ENCODE measurements at places on chromosomes 1 and 21. TPM values are rescaled to one million over a fixed set of nuclear protein-coding genes. Genes with fewer than 3 reads are reported as not detected.

The CFHR1 gene
- total RNA-seq = not detected

The KLHDC7A gene
- not detected for total RNA-seq

The KCNQ4 gene
- 0.45 TPM for total RNA-seq

The BACE2 gene
- total RNA-seq = 0.29 TPM

The ZNF436 gene
- 7.8 TPM for total RNA-seq

The SLC26A9 gene
- total RNA-seq = not detected

The GSTM5 gene
- not detected for total RNA-seq

The TMEM200B gene
- not detected for total RNA-seq

The TFAP2E gene
- 6.9 TPM for total RNA-seq

- no peak for DNase-seq
These were observed 33.2 kb downstream of the KCNK1 start for GRCh38 chr1:233647073-233647472.

DNA sequence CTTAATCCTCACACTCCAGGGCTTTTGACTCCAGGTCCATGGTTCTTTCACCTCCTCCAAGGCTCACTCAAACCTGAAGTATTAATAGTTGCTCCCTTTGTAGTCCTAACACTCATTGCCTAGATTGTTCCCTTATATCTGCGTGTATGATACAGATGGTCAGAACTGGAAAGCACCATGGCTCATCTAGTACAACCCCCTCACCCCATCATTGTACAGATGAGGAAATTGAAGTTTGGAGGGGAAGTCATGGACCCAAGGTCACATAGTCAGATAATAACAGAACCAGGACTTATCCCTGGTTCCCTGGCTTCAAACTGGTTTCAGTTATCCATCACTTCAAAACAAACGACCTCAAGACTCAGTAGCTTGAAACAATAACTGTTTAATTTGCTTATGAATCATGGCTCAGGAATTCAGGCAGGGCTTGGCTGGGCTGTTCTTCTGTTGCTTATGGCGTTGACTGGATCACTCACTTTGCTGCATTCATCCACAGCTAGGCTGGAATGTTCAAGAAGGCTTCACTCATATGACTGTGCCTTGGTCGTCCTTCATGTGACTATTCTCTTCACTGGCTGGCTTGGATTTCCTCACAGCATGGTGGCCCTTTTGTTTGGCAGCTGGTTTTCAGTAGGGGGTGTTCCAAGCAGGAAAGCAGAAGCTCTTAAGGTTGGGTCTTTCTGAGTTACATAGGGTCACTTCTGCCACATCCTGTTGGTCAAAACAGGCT lies 5.0 kb downstream of the NOS1AP start:
- no peak for DNase-seq

GRCh38 chr1:49052102-49052501 lies 275.4 kb upstream of the BEND5 start:
- no peak for DNase-seq

GRCh38 chr1:103108376-103109150 lies at the start of gene COL11A1:
Gene COL11A1, minus strand, starts transcription at chr1:103108522. Its CDS starts 344 bp downstream, at chr1:103108178.
- no peak for DNase-seq

DNA sequence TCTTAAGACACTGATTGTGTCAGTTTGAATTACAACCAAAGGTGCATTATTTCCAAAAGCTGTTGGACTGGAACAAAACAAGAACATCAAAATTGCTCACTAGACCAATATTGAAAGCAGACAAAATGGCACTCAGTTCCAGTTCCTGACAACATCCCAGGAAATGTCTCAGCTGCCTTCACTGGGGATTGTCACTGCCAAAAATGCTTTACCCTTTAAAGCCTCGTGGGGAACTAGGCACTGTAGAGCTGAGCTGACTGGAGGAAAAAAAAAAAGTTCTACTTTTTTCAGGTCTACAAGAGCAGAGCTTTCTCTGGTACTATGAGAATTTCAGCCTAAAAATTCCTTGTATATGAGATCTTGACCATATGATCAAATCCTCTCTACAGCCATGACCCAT lies 21.9 kb downstream of the GPR52 start:
- no peak for DNase-seq

DNA sequence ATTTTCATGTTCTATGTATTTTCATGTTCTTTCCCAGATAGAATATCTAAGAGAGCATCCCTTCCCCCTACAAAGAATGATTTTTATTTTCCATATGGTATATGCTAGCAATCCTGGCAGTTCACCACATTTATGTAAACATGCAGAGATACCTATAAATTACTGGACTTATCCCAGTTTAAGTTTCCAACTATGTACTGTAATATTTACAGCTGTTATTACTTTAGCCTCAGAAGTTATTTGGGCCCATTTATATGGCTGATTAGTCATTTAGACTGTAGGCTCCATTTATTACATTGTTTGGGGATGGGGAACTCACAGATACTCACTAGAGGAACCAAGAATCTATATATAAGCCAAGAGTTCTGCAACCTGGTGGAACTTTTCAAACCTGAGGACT lies 84.8 kb upstream of the WARS2 start:
- no peak for DNase-seq

GRCh38 chr1:29630756-29631155 lies 394.4 kb downstream of the PTPRU start:
- no peak for DNase-seq

GRCh38 chr1:196858811-196859210 lies 29.0 kb upstream of the CFHR4 start:
- DNase-seq = no peak

DNA sequence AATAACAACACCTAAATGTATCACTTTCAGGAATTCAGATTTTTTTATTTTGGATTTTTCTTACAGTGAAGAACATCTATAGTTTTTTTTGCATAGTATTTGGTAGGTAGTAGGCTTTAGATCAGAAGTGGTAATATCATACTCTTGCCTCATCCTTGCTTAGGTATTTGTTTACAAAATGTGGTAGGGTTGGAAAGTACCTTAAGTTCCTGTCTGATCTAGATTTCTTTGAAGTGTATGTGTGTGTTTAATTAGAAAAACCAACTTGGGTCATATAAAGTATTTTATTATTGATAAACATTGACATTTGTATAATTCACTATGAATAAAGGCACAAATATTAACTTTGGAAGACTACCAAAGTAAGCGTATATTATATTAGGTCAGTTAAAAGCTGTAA lies 85.3 kb upstream of the GPR88 start:
- peak; percentile 83 for DNase-seq

GRCh38 chr1:21801100-21801499 lies 11.0 kb upstream of the LDLRAD2 start:
- DNase-seq = no peak

GRCh38 chr1:46862348-46862747 lies 63.5 kb downstream of the CYP4B1 start:
- DNase-seq = no peak

DNA sequence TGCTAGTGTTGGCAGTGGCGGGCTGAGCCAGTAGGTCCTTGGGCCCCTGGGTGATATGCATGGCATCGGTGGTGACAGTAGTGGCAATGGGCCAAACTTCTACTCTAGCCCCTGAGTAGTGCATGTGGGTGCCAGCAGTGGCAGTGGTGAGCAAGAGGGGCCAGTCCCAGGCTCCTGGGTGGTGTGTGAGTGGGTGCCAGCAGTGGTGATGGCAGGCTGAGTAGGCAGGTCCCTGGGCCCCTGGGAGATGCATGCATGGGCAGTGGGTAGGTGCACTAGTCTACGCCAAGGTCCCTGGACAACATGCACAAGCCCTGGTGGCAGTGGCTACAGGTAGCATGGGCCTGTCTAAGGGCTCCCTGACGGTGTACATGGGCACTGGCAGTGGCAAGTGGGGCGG lies 24.6 kb upstream of the TTC22 start:
- no peak for DNase-seq

- DNase-seq = no peak
These were observed 362.2 kb downstream of the ZP4 start for GRCh38 chr1:237528545-237528944.

DNA sequence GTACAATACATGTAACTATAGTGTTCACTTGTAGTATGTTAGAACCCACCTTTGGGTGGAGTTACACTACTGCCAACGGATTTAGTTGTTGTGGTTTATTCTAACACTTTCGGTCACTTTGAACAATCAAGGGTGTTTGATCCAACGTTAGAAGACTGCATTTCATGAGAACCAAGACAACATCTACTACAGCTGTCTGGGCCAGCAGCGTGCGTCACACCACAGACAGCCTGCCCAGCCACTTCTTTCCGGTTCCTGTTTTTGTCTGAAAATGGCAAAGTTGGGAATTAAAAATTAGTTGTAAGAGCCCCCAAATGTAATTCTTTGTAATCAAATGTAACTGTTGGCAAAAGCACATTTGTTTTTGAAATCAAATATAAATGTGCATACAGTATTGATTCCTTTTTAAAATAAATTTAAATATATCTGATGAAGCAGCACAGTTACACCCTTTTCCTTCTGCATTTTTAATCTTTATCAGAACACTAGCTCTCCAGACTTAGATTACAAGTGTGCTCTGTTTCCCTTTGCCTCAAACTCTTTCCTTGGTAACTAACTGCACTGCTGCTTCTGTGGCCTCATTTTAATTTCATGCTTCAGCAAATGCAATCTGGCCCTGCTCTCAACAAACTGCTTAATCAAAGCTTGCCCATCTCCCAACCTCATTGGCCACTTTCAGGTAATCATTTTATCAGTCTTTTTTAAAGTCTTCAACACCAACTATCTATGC lies 86.6 kb upstream of the DPH5 start:
- peak; percentile 93 for DNase-seq

GRCh38 chr1:243394066-243394465 lies 138.2 kb downstream of the SDCCAG8 start:
- no peak for DNase-seq

- peak; percentile 62 for DNase-seq
These were observed 114.5 kb downstream of the HIVEP3 start for GRCh38 chr1:41804176-41804575.

- DNase-seq = no peak
These were observed 104.9 kb downstream of the RUNX1 start for GRCh38 chr21:34944015-34944755.

DNA sequence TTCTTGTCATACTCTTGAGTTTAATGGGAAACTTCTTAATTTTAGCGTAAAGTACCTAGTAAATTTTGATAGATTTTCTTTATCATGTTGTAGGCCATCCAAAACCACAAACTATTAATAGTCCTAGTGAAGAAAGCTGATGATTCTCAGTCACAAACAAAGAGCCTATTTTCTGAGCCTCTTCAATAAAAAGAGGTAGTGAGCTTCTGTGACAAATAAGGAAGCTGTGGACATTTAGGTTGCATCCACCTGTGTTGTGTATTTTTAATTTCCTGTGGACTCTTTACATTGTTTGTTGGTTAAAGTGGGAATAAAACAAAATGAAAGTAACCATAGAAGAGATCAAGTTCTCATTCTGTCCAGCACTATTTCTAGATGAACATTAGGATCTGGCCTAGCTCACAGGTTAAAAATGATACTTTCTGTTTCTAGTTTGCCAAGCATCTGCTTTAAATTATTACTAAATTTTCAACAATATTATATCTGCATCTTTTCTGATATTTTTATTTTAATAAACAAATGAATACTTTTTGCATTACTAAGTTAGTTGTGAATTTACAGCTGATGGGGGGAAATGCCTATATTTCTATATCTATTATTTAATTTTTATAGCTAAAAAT lies 702.2 kb upstream of the ADGRL4 start:
- DNase-seq = no peak

DNA sequence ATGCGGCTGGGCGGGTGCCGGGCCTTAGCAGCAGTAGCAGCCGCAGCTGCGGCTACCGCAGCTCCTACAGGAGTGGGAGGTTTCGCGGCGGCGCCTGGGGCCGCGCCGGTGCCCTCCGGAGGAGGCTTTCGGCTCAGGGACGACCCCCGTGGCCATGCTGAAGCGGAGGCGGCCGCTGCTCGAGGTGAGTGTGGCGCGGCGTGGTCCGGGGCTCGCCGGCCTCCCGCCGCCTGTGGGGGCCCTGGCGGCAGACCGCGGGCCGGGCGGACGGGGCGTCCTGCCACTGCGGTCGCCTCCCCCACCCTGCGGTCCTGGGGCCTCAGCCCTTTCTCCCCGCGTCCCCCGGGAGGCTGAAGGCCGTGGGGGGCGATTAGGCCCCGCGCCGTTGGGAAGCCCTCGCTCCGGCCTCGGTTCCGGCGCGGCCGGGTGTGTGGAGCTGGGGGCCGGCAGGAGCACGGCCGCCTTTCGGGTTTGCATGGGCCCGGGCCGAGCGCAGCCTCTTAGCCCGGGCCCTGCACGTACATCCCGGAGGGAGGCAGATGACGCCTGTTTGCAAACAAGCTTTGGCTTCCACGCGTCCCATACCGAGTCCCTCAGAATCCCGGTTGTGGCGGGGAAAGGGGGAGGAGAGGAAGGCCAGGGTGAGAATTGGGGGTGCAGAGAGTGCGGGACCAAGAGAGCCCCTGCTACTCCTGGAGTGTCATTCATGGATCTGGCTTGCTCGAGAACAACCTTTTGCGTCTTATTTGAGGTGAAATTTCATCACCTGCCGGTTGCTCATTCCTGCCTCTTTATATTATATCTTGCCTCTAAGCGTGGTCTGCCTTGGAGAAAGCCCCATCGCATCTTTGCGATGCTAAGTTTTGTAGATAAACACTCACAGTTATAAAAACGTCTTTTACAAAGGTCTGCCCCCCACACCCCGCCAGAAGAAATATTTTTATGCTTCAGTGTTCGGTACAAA lies 613 bp downstream of the ZFYVE9 start:
- DNase-seq = peak; percentile 34
